RCC 7860 (cell line): ENCODE measurements at places on chromosomes 13 and 19.

DNA sequence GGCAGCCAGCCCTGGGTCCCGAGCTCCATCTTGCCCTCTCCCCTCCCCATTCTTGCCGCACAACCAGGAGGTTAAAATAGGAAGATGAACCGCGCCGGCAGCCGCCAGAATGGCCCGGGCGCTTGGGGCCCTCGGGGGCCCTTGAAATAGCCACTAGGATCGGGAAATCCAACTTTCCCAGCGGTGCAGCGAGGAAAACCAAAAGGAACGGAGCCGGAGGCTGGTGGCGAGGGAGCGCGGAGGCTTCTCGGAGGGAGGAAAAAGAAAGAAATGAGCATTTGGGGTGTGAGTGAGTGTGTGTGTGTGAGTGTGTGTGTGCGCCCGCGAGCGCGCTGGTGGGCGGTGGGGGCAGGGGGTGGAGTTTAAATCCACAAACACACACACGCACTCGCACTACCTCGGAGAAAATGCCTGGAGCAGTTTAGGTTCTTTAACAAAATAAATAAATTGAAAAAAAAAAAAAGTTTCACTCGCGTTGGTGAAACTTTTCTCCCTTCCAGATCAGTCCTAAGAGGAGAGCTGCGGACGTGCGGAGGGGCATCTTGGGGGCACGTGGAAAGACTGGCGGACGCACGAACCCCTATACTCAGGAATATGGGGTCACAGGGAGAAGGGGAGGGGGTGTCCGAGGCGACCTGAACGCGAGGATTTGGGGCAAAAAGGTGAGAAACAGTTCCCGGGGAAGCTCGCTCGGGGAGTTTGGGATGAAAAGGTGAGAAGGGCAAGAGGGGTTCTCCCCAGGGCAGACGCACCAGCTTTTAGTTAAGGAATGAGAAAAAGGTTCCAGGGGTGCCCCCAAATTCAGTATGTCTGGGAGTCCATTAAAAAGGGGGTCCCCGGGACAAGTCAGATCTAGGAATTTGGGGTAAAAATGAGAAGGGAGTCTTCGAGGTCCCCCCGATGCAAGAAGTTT, 1.3 kb downstream of the RFX2 start:
- DNase-seq, result no peak

DNA sequence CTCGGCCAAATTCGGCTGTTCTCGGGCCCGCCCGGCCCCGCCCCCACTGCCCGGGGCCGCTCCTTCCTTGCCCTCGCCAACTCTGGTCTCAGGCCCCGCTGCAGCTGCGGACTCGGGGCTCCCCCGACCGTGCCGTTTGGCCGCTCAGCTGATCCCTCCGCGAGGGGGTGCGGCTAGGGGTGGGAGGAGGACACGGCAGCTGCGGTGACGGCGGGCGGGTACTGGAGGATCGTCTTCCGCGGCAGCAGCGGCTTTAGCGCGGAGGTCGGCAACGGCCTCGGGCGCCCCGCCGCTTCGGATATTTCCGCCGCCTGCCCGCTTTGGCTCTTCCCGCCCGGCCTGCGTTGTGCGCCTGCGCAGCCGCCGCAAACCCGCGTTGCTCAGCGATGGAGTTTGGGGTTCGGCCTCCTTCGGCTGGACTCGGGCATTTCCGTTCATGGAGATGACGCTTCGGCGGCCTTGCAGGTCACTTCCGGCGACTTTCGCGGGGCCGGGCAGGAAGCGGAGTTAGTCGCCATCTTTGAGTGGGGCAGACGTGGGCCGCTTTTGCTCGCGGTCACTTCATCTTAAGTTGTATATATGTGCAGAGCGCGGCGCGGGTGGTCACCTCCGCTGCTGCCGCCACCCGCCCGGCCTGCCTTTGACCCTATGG, 338 bp upstream of the UBE2M start:
- peak; percentile 92 for DNase-seq

DNA sequence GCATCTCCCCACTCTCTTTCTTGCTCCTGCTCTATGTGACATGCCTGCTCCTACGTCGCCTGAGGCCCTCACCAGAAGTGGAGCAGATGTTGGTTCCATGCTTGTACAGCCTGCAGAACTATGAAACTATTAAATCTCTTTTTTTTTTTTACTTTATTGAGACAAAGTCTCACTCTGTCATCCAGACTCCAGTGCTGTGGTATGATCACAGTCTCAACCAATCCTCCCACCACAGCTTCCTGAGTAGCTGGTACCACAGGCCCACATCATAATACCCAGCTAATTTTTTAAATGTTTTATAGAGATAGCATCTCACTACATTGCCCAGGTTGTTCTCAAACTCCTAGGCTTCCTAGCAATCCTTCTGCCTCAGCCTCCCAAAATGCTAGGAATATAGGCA, 1067.7 kb downstream of the PCDH9 start:
- DNase-seq, result no peak

- DNase-seq, result no peak
Measured at GRCh38 chr19:10061717-10062310, 24.3 kb upstream of the SHFL start.
